ENCODE measurements at places on chromosomes 12 and 14.

- no peak for DNase-seq
Observed at GRCh38 chr14:34439090-34439489, 22.9 kb downstream of the SPTSSA start.

- DNase-seq = no peak
Observed at GRCh38 chr12:13670285-13670866, 311.0 kb downstream of the GRIN2B start.

- DNase-seq = no peak
Observed at GRCh38 chr12:81440001-81440400, 319.1 kb downstream of the PPFIA2 start.

DNA sequence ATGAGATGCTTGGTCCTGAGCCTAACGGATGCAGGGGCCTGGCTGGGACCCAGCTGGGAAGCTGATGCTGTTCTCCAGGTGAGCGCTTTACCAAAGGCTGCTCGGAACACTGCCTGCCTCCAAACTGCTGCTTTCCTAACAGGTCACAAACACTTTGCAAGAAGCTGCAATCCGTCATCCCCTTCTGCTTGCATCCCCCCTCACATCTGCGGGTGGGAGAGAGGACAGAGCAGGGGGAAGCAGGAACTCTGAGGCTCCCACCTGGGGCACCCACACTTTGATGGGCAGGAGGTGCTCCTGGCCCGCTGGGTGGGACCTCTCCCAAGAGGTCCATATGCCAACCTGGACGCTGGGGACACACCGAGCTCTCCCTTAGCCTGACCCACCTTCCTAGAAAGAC, 24.9 kb upstream of the PPP2R5C start:
- DNase-seq = no peak

GRCh38 chr14:51954657-51955056, 34.7 kb upstream of the RTRAF start:
- DNase-seq = no peak

DNA sequence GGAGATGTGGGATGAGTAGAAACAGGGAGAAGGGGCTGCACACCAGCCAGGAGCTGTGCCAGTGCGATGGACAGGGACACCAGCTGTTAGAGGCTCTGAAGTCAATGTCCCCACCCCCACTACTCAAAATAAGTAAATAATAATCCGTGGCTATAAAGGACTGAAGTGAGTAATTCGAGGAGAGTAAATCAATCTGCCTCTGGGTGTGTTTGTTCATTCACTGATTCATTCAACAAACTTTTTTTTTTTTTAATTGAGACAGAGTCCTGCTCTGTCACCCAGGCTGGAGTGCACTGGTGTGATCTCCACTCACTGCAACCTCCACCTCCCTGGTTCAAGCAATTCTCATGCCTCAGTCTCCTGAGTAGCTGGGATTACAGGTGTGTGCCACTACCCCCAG, 363.6 kb downstream of the TMEM132D start:
- no peak for DNase-seq

DNA sequence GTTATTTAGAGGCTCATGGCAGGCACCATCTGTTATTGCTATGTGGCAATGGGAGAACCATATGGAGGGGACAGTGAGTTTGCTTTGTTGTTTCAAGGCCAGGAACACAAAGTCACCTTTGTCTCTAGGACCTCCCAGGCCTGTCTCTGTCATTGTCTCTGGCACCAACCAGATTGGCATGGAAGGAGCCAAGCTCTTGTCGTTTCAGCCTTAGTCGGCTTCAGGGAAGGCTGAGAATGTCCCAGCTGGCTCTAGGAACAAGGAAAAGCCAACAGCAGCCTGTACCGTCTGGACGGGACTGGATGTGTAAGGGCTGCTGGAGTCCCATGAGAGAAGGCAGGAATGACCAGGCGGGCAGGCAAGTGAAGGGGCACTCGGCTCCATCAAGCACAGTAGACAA, 29.2 kb downstream of the RPH3A start:
- no peak for DNase-seq

DNA sequence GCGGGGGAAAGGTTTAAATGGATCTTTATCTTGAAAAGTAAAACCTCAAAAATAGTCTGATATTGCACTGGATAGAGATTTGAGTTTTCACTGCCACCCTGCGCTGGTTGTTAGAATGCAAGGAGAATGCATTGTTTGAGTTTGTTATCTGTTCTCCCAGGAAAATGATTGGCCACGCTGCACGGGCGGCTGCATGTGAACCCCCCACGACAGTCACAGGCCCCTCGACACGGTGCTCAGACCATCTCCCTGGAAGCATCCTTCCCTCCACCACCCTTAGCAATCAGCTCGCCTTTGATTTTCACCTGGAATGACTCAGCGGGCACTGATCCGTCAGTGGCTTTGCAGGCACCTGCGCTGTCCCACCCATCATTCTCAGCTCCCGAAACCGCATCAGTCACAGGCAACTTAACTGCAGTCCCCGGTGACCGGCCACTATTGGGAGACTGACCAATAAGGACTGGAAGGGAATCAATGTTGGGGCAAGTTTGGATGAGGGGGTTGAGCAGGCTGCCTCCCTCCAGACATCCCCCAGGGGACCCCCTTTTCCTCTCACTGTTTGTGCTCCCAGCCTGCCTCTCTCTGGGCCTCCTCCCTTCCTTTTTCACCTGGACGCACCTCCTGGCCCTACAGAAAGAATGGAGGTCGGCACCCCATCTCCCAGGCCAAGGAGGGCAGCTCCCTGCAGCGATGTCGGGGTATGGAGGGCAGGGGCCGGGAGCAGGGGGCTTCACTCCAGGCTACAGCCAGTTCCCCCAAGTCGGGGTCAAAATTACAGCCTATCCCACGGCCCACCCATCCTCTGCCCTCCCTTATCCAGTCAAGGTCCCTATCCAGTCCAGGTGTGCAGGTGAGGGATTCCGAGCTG, 28.5 kb upstream of the C14orf180 start:
- DNase-seq = no peak

Data from HS-5 (cell line).